NB4 (cell line): ENCODE measurements at places on chromosomes 2 and 18.

- DNase-seq: no peak
Observed at GRCh38 chr2:208648368-208648767, 241.8 kb downstream of the PTH2R start.

GRCh38 chr18:39523281-39523680, 1957.7 kb upstream of the CELF4 start:
- no peak for DNase-seq

GRCh38 chr18:12234451-12235190, 19.5 kb upstream of the CIDEA start:
- no peak for DNase-seq

GRCh38 chr2:175847128-175847527, 154.9 kb downstream of the LNPK start:
- DNase-seq: no peak

DNA sequence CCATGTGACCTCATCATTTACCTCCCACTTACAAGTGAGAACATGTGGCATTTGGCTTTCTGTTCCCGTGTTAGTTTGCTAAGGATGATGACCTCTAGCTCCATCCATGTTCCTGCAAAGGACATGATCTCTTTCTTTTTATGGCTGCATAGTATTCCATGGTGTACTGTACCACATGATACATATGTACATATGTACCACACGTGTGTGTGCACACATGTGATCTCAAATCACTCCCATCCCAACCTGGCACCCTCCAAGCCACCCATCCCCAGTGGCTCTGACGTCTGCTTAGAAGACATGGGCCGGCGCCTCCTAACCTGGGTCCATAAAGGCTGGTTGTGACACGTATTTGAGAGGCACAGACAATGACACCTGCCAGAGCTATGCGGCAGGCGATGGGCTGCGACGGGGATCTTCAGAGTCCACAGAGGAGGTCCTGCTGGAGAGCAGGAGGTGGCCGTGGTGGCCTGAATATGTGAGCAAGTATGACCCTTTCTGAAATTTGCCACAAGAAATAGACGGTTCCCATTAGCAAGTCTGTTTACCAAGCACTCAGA, 8.8 kb upstream of the SALL3 start:
- no peak for DNase-seq

DNA sequence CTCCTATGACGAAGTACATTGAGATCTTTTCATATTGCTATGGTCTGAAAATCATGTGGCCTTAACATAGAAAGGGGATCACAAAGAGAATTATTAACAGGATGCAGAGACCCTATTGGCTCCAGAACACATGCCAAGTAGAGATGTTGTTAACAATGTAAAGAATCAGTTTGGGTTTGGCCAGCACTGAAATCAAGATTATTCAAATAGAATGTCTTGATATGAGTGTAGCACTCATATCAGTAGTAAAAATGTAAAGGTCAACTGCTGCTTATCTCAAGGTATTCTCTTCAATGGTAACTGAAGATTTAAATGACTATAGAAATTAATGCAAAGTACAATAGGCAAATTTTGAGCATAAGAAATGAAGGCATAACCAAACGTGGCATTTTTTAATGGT, 262.8 kb downstream of the PTH2R start:
- no peak for DNase-seq

DNA sequence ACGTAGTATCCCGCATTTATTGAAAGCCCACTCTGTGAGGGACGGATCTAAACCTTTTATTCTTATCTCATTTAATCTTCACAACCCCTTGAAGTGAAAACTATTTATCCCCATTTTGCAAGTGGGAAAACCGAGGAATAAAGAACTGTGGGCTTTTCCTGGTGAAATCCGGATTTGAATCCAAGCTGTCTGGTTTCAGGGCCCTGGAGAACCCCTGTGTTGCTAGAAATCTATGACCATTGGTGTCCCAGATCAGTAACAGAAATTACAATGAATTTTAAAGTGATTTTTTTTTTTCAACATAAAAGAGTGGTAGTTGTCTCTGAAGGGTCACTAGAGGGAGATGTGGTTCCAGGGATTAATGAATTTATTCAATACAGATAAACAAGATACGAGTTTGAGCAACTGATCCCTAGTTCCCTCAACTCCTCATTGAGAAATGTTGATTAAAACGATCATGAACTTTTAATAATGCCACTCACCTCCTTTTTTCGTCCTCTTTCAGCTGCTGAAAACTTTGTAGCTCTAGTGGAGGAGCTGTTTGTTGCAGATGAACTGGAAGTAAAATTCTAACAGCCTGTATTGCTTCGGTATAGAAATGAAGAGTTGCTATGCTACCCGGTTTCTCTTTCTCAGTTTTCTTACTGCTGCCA, 940 bp downstream of the XRCC5 start:
- peak; percentile 62 for DNase-seq

GRCh38 chr2:227370092-227370491, 9.0 kb downstream of the TM4SF20 start:
- no peak for DNase-seq

DNA sequence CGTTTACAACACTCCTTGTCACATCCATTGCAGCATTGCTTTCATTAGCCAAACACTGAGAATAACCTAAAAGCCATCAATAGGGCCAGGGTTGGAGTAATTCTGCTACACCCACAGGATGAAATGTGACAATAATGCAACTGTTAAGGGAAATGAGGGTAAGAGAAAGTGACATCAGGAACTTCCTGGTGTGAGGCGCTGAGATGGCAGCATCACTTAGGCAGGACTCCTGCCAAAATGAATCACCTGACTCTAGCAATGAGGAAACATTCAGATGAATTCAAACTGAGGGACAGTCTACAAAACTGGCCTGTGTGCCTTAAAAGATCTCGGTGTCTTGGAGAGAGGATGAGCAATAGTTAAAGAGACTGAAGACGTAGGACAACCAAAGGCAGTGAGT, 115.6 kb upstream of the AGAP1 start:
- DNase-seq: no peak

DNA sequence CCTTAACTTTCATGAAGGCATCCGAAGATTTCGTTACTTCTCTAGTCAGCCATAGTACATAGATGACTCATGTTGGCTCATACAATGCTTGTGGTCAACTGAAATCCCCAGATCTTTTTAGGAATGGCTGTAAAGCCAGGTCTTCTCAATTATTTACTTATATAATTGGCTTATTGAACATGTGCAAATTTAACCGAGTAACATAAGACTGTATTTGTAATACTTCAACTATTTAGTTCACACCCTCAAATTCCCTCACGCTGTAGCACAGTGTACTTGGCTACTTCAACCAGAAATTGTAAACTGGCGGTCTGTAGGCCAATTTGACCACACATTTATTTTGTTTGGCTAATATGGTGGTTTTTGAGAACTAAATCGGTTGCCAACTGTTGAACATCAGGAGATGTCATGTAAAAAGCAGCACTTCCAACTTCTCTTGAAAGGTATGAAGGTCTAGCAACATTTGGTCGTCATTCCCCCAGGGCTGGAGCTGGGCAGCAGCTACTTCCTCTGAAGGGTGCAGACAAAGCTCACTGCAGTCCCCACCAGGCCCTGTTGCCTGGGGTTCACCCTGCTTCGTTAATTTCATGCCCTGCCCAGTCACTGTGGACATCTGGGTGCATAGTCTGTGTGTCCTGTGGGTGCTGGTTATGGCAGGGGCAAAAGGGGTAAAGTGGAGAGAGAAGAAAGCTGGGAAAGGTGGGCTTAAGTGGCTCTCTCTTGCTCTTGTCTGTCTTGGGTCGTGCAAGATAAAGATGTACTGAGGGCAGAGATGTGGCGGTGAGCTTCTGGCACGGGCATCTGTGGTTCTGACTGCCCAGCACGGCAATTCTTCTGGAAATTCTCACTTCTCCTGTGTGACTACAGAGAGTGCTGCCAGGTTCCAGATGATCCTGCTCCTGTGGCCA, 3.2 kb upstream of the SH3RF3 start:
- peak; percentile 74 for DNase-seq

GRCh38 chr2:128309280-128310093, 9.2 kb downstream of the HS6ST1 start:
- DNase-seq: no peak

DNA sequence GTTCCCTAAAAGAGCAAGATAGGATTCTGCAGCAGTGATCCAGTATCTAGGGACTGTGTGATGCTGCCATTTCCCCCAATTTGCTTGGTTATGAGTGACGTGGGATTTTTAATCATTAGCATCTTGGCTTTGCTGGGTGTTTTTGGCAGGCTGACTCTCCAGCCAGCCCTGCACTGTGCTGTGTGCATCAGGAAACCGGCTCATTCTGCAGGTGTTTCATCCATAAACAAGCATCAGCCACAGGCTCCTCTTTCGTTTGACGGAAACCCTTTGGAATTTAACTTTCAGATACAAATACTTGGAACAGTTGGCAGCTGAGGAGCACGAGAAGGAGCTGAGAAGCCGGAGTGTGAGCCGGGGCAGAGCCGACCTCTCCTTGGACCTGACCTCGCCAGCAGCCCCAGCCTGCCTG, 135.9 kb downstream of the TPGS2 start:
- no peak for DNase-seq

DNA sequence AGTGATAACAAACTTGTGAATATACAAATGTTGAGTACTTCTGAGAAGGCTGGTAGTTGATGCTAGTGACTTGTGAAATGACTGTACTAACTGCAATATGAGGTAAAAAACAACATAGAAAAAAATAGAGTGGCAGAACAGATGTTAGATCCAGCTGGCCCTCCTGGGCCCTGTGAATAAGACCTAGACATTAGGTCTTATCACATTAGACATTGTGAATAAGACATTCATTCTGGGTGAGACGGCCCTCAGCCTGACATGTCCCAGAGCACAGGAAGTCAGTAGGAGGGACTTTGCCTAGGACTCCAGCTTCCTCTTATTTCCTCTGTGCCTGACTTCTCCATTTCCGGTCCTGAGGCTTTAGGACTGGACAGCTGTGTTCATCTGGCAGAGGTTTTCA, 22.9 kb downstream of the DOK1 start:
- DNase-seq: peak; percentile 88

DNA sequence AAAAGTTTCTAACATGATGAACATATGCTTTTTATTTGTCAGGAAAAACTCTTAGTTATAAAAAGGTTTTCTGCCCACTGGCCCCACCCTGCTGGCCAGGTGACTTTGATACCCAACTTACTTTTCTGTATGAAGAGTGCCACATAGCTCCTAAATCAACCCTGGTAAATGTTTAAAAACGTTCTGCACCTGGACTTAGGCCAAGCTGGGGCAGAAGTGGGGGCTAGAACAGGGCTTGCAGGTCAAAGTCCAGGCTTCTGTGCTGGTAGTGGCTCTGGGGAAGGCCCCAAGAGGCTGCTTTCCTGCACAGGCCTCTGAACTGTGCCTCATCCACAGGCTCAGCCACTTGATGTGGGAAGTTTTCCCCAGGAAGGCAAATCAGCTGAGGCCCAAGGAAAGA, 171.7 kb downstream of the ANKRD30B start:
- no peak for DNase-seq

DNA sequence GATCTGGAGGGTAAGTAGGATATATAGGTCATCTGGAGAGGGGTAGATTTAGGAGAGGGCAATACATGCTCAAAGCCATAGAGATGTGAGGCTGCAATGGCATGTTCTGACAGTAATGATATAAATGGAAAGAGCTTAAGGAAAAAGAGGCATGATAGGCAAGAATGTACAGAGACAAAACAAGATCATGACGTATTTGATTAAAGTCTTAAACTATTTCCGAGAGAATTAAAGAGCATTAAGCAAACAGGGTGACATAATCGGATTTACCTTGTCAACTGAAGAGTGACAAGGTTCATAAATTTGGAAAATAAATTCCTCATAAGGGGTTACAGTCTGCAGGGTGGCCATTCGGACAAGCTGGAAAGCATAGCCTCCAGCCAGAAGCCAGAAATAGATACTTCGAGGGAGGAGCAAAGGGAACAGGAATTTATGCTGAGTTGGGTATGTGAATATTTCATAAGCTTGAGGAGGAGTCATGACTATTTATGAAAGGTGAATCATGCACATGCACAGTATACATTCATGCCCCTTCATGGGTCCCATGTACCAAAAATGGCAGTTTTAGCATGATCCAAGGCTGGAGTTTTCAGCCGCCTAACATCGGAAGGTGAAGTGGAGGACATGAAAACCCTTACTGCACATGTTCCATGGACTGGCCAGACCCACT, 396.2 kb upstream of the VWC2L start:
- DNase-seq: no peak

GRCh38 chr2:105517814-105518705, 119.2 kb upstream of the FHL2 start:
- no peak for DNase-seq

DNA sequence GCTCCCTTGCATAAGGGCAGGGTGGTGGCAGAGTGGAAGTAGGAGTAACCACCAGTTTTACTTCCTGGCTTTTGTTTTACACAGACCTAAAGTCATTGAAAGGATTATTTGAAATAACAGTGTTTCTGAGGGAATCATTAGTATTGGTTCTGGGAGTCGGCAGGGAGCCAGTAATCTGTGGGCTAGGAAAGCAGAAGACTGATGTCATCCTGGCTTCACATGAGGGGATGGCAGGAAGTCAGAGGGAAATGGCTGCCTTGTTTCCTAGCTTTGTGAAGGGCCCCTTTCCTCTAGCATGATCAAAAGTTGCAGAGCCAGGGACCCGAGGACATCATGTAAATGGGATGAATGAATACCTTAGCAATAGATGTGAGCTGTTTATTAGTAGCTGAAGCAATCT, 792.6 kb downstream of the CPS1 start:
- no peak for DNase-seq

DNA sequence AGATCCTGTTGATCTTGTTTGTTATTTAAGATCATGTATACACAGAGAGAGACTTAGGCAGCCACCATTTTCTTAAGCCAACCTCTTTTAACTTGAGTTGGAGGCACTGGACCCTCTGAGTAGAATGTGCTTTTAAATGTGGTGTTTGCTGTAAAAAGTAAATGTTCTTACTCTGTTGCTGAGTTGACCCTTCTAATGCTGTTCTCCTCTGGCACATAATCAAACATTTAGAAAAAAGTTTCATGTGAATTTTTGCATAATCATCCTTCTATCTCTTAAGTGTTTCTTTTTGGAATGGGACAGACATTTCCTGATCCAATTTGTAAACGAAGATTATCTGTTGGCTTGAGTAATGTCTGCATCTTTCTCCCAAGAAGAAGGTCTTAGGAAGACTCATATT, 255.1 kb upstream of the ETAA1 start:
- no peak for DNase-seq

DNA sequence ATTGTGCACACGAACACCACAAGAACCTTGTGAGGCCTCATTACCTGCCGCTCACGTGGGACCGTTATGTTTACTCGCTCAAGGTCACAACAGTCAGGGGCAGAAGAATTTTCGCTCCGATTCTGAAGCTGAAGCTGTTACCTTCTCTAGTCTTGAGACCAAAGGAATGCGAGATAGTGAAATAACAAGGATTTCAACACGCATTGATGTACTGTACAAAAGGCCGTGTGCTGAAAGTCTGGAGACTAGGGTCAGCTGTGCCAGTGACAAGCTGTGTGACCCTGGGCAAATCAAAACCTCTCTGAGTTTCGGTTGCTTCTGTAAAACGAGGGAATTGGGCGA, 583 bp downstream of the NEMP2 start:
- DNase-seq: peak; percentile 66

GRCh38 chr18:8175501-8176061, 433.7 kb upstream of the RAB12 start:
- DNase-seq: no peak
